ENCODE measurements at places on chromosomes 12 and 14.

GRCh38 chr12:2609020-2609419 is 185.8 kb upstream of the FKBP4 start:
- DNase-seq, result no peak

GRCh38 chr12:109995361-109995685 is 845 bp downstream of the GIT2 start:
- DNase-seq, result no peak

DNA sequence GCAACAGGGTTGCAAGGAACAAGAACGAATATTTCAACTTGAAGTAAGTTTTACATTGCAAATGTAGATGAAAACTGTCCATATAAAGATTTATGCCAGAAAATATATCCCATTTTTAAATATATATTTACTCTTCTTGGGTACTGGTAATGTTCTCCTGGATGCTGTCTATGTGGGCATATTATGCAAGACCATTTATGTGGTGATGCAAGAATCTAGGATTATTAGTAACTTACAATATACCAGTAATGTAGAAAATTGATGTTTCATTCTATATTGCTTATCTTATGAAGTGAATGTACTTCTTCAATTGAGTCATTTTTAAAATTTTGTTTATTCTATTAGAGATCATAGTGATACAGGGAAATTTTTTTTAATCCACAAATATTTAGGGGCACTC is 25.1 kb downstream of the FGFR1OP2 start:
- DNase-seq, result no peak

- no peak for DNase-seq
Measured at GRCh38 chr12:108833355-108833733, 24.0 kb downstream of the SSH1 start.

- no peak for DNase-seq
Measured at GRCh38 chr14:70188659-70189455, at the start of gene SLC8A3. TSS of gene SLC8A3 (minus strand) at chr14:70188951. CDS start at chr14:70168422, 20,529 bp downstream.

DNA sequence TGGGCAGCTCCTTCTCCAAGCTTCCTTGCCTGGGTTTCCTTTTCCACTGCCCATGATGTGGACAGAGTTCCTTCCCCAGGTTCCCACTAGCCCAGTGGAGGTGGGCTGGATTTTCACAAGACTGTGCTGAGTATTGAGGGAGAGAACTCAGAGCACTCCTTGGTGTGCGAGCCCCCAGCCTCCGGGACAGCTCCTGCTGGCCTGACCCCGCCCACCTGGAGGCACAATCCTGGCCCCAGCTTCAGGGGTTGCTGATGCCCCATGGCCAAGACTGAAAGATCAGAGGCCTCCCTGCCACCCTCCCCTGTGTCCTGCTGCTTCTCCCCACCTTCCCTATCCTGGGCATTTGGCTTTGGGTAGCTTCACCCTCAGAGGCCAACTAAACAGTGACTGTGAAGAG is 7.7 kb downstream of the KCNH3 start:
- no peak for DNase-seq

DNA sequence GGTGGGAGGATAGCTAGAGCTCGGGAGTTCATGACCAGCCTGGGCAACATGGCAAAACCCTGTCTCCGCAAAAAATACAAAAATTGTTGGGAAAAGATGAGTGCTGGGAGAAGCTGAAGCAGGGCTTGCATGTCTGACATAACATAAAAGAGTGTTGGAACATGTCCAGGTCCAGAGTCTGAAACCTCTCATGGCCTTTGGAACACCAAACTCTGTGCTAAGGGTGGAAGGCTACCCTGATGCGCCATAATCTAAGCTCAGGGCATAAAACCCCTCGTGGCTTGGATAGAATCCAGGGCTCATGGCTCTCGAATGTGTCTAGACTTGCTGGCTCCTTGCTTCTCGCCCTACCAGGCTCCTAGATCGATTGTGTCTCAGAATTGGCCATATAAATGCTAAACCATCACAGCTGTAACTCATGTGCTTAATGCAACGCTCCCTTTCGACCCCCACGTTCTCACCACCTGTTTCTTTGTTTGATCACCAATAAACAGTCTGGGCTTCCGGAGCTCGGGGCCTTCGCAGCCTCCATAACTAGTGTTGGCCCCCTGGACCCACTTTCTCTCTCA is 6.7 kb upstream of the CLEC7A start:
- DNase-seq, result no peak

DNA sequence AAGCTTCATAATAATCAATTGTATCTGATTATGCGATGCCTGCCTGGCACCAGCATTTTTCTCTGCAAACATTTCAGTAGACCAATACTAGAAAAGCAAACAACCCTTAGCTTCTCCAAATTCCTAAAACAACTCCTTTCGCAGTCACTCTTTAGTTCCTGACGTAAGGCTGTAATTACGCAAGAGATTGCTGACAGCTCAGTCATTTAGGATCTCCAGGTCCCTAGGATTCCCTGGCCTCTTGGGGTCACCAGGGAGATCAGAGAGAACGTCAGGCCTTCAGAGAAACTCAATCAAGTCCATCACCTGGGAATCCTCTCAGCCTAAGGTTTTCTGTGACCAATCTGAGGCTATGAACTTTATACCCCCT is 390.6 kb downstream of the PAWR start:
- no peak for DNase-seq

- no peak for DNase-seq
Measured at GRCh38 chr12:43308776-43309175, 243.2 kb downstream of the ADAMTS20 start.

- DNase-seq, result no peak
Measured at GRCh38 chr12:113440947-113441782, 19.0 kb downstream of the SDSL start.

- no peak for DNase-seq
Measured at GRCh38 chr14:77025744-77026165, 2.8 kb downstream of the IRF2BPL start.

DNA sequence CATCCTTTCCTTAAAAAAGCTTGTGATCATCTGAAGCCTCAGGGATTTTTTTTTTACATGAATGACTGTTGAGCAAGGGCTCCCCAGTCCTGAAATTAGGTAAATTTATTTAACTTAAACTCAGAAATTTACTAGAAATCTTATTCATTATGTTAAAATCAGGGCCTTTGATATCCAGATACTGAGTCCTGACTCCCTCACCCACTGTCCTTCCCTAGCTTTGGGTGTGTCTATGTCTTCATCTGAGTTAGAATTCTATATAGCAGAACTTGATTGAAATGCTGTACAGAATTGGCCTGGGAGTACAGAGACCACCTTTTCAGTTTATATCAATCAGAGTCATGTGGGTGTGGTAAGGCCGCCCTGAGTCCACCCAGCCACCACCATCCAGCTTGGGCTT is 260.0 kb downstream of the CACNA1C start:
- no peak for DNase-seq

DNA sequence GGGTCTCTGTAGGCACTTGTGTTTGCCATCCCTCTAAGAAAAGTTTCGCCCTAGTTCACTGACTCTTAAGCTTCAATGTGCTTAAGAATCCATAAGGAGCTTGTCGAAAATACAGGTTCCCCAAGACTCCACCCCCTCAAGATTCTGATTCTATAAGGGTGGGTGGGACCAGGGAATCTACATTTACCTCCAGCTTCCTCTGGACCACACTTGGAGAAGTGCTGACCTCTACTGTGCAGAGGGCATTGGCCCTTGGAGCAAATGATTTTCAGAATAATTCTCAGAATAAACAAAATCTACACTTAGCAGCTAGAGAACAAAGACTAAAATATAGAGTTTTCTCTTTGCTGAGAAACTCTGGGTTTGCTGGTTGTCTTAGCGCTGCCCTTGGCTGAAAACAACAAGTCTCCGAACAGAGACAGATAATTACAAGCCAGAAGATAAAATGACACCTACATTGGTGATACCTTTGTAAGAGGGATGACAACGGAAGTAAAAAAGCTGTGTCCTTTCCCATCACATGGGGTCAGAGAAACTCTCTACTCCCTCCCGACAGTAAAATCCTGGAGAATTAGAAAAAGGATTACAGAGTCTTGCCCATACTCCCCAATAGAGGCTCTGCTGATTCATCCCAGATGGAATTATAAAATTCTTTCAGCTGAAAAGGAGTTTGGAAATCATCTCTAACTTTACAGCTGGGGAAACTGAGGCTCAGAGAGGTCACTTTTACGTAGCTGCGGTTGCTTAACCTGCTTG is 4.8 kb downstream of the TGFB3 start:
- DNase-seq, result no peak

DNA sequence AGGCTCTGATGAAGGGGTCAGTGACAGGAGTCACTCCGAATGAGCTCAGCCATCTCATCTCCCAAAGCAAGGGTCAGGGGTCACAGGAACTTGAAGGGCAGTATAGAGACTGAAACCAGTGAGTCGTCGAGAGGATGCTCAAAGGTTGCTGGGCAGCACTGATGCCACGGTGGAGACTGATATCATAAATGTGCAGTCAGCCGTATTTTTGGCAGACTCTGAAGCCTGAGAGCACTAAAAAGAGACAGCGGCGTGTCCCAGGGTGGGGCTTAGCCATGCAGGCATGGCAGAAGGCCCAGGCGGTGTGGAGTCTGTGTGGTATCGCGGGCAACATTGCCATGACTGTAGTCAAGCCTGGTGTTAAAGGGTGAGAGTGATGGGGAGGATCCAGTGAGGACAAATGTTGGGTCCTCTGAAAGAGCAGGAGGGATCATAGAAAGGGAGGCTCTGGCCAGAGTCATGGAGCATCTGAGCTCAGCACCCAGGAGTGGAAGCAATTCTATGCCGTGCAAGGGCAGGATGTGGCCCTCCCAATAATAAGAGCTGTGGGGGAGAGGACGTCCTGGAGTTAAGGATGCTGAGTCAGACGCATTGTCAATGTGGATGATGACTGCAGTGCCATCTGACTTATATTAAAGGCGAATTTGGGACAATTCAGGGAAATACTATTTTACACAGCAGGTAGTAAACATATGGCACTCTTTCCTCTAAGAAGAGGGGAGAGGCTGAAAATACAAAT is 241.2 kb upstream of the FKBP4 start:
- DNase-seq, result no peak

DNA sequence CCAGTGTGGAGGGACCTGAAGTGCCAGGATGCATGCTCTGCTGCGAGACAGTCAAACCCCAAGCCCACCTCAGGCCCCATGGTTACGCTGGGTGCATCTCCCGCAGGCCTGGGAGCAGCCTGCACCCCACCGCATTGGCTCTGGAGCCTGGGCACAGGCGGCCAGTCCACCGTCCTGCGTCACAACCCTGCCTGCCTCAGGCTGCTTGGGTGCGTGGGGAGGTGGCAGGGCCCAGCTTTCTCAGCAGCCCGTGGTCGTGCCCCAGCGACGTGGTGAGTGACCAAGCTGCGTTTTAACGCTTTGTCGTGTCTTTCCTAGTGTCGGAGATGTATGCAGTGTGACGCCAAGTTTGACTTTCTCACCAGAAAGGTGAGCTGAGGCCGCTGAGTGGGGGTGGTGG is 10.9 kb downstream of the ZFYVE21 start:
- no peak for DNase-seq

DNA sequence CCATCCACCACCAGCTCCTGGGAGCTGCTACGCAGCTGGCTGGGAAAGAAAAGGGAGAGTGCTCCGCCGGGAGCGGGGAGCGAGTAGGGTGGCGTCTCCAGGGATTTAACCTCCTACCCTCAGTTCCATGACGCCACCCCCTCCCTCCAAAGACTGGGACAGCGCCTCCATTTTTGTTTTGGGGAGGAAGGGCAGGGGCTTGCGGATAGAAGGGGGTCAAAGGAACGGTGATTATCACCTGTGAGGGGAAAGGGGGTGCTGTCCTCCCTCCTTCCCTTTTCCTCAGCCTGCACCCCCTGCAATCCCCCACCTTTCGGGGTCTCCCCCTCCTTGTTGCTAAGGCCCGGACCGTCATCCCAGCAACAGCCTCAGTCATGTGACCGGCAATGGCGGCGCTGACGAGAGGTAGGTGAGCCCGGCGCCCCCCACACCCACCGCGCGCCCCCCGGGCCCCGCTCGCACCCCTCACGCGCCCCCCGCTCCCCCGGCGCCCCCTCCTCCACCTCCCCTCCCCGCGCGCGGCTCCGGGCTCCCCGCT is at the start of gene DTX3:
DTX3 (plus strand) TSS at position 371 of the 538 bp plus-strand sequence. CDS start 1,694 bp downstream, outside the sequence.
- DNase-seq, result no peak
